ENCODE measurements at places on chromosomes 1 and 21.

- DNase-seq: no peak
Observed at GRCh38 chr1:175174309-175175102, 18.1 kb downstream of the KIAA0040 start.

GRCh38 chr1:177996957-177997356 lies 27.1 kb upstream of the SEC16B start:
- DNase-seq: no peak

- peak; percentile 7 for DNase-seq
Observed at GRCh38 chr1:1119272-1119890, 3.5 kb upstream of the C1orf159 start.

GRCh38 chr1:91026320-91026719 lies 4.5 kb upstream of the ZNF644 start:
- DNase-seq: no peak

DNA sequence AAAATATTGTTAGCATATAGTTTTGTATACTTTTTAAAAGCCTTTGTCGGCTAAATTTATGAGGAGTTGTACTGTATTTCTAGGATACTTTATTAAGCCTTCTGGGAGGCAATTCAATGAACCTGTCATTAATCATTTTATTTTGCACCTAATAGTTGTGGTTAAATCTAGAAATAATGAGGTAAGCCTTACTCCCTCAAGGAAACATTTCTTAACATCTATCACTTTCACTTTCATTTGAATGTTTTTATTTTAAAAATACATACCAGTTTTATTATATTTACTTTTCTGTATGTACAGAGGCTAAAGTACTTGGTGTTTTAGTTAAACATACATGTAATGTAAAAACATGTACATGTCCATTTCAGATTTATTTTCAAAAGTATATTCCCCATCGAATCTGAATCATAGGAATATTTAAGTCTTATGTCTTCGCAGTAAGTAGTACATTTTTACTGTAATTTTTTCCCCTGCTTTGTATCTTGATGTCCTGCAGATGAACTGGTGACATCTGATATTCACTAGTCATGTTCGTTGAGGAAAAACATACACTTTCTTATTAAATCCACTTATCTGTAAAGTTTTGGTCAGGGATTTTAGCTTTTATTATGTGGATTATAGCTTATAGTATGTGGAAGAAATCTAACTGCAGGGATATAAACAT lies 82.8 kb downstream of the DISP1 start:
- no peak for DNase-seq

GRCh38 chr1:156356262-156356874 lies 12.6 kb upstream of the RHBG start:
- no peak for DNase-seq

DNA sequence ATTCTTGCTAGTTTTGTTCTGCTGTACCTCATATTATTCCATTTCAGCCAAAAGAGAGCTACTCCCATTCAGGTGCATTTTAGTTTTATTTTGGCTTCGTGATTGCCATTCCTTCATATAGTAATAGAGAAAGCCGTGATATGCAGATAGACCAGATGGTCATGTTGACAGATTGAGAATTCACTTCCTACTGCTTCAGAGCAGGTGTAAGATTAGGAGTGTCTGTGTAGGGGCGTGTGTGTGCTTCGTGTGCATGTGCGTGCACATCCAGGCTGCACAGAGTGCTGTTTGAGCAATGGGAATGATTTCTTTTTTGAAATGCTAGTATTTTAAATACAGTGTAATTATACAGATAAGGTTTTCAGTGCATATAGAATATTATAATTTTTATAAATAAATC lies 10.3 kb downstream of the NFIA start:
- no peak for DNase-seq

Data from transverse colon (tissue), 4 donors.